ENCODE measurements at places on chromosomes 4 and X. TPM values are rescaled to one million over a fixed set of nuclear protein-coding genes. Genes with fewer than 3 reads are reported as not detected.

The YIPF7 gene
- not detected for total RNA-seq

The HMGN5 gene
- total RNA-seq = 0.84 TPM

The POU3F4 gene
- total RNA-seq = not detected

DNA sequence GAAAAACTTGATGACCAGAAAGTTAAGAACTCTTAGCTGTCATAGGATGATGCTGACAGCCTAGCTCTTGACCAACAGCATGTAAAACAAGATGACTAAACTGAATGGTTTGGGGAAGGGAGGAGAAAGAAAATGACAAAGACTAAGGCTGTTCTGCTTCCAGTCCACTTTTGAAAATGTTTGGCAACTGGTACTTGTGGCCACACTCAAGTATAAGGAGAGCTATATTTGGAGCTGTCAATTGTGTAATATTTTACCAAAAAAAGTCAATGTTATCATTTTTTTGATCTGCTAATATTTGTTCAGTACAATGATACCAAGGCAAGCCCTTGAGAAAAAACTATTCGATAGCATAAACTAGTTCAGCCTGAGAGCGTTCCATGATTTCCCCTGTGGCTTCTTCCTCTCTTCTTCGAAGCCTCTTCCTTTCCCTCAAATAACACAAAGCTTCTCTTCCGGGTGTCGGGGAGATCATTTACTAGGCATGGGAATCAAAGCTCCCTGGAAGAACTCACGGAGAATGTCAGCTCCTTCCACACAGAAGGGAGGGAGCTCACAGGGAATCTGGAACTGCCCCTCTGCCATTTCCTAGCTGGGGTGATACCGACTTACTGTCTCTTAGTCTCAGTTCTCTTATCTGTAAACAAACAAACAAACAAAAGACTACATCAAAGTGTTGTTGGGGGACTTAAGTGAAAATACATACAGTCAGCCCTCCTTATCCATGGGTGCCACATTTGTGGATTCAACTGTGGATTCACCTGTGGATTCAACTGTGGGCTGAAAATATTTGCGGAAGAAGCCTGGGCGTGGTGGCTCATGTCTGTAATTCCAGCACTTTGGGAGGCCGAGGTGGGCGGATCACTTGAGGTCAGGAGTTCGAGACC lies 82.6 kb downstream of the SCD5 start:
- H3K27ac ChIP-seq = no peak overlapping the region
- no peaks in the 10 kb centered on the region for H3K36me3 ChIP-seq
- DNase-seq = no peak
- no peaks in the 10 kb centered on the region for H3K4me1 ChIP-seq
- no peaks in the 10 kb centered on the region for H3K27me3 ChIP-seq
- no peak overlapping the region for H3K4me3 ChIP-seq

GRCh38 chrX:107861056-107861455 lies 35.4 kb downstream of the MID2 start:
- H3K27me3 ChIP-seq = no peaks in the 10 kb centered on the region
- DNase-seq = no peak
- H3K4me3 ChIP-seq = no peak overlapping the region
- no peaks in the 10 kb centered on the region for H3K36me3 ChIP-seq
- no peaks in the 10 kb centered on the region for H3K4me1 ChIP-seq

DNA sequence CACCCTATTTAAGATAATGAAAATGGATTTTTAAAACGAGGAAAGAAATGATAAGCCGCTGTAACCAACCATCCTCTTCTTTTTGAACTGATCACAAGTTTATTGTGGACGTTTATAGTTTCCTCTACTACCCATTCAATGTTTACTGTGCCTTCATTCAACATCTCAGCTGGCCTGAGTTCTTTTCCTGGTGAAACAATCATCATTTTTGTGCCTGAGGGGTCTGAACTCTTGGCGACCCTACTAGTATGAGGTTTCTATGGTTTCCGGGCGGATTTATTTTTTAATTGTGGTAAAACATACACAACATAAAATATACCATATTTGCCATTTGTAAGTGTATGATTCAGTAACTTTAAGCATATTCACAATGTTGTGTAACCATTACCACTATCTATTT lies 100.7 kb downstream of the SPRY1 start:
- no peak for DNase-seq
- no peaks in the 10 kb centered on the region for H3K36me3 ChIP-seq
- no peaks in the 10 kb centered on the region for H3K27me3 ChIP-seq
- no peaks in the 10 kb centered on the region for H3K4me1 ChIP-seq

- H3K27ac ChIP-seq = no peak overlapping the region
- DNase-seq = no peak
- no peaks in the 10 kb centered on the region for H3K36me3 ChIP-seq
- no peaks in the 10 kb centered on the region for H3K27me3 ChIP-seq
- no peak overlapping the region for H3K4me3 ChIP-seq
Observed at GRCh38 chrX:68935362-68935761, 106.5 kb downstream of the EFNB1 start.

- H3K27ac ChIP-seq = no peak overlapping the region
- H3K27me3 ChIP-seq = no peaks in the 10 kb centered on the region
- no peak overlapping the region for H3K4me3 ChIP-seq
- no peak for DNase-seq
- H3K4me1 ChIP-seq = no peaks in the 10 kb centered on the region
Observed at GRCh38 chr4:55385201-55385649, 10.5 kb upstream of the TMEM165 start.

- no peaks in the 10 kb centered on the region for H3K36me3 ChIP-seq
- H3K27ac ChIP-seq = no peak overlapping the region
- DNase-seq = no peak
- H3K4me3 ChIP-seq = no peak overlapping the region
- no peaks in the 10 kb centered on the region for H3K4me1 ChIP-seq
Observed at GRCh38 chr4:89957046-89957926, 62.6 kb downstream of the MMRN1 start.

DNA sequence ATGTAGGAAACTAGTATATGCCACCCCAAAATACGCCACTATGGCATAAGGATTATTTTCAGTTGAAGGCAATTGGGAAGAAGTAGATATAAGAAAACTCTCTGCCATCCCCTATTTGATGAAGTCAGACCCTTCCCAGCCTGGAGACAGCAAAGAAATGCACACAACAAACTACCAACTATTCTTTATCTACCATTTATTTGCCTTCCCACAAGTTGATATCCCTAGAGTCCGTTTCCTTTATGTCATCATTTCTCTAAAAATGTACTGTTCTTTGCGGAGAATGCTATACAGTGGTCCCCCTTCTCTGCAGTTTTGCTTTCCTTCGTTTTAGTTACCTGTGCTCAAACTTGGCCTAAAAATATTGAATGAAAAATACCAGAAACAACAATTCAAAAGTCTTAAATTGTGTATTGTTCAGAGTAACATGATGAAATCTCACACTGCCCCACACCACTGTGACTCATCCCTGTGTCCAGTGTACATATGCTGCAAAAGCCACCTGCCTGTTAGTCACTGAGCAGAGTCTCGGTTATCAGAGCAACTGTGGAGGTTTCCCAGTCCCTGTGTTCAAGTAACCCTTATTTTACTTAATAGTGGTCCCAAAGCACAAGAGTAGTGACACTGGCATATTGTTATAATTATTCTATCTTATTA lies 152.3 kb downstream of the WDFY3 start:
- no peaks in the 10 kb centered on the region for H3K27me3 ChIP-seq
- no peaks in the 10 kb centered on the region for H3K36me3 ChIP-seq
- no peak overlapping the region for H3K27ac ChIP-seq
- no peak for DNase-seq
- H3K4me3 ChIP-seq = no peak overlapping the region

DNA sequence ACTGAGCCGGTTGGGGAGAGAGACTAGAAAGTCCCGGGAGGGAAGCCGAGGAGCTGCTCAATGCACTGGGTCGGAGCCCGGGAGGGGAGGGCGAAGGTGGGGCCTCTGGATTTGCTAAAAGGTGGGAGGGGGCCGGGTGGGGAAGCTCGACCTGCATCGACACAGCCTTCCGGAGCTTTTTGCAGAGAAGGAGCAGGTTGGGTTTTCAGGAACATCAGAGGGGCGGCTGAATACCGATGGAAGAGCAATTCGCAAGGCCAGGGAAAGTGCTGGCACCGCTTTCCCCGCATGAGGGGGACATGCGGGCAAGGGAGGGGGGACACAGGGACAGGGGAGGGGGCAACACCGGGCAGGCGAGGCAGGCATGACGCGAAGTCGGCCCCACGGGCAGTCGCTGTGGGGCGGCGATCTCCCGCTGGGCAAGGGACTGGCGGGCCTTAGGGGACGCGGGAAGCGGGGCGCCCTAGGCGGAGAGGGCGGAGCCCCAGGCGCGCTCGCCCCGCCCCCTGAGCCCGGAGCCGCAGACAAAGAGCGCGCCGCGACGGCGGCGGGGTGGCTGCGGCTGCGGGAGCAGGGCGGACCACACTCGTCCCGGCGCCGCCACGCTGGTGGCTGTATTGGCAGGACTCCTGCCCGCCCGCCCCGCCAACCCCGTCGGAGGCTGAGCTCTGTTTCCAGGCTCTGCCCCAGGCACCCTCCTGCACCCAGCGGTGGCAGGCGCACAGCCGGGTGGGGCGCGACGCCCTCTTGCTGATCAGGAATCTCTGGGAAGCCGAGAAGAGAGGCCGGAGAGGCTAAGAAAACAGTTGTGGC lies 11.6 kb downstream of the PDZD4 start:
- H3K27me3 ChIP-seq = peaks cover 3% of the 10 kb centered on the region
- H3K4me1 ChIP-seq = peaks cover 19% of the 10 kb centered on the region
- no peak overlapping the region for H3K27ac ChIP-seq

DNA sequence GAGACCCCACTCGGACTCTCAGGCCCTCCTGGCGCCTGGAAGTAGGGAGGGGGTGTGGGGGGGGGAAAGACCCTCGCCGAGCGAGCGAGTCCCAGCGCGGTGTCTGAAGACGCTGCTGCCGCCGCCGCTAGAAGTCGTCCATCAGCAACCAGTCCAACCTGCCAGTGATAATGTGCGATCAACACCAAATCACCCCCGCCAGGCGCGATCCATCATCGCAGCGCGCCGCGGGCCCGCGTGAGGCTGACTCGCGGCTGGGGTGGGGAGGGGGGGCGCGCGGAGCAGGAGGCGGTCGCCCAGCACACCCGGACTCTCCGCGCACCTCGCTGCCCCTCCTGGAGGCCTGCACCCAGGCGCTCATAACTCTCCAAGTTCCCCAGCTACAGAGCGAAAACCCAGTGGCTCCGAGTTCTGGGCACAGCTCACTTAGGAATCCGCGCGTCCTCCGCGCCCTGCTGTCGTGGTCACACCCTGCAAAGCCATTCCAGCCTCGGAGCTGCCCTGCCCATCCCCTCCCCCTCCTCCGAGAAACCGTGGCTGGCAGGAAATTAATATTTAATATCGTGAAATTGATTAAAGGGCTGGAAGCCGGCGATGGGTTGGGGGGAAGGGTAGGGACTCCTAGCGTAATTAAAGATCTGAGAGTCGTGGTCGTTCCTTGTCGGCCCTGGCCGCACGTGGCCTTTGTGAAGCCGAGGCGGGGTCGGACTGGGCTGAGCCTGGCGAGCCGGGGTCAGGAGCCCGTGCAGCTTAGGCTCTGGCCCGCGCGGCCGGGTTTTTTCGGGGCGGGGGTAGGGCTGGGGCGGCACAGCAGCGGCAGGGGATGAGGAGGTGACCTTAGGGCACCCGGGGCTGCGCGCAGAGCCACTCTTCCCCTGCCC lies 58.1 kb upstream of the BCOR start:
- H3K4me3 ChIP-seq = no peak overlapping the region
- H3K36me3 ChIP-seq = no peaks in the 10 kb centered on the region
- H3K4me1 ChIP-seq = peaks cover 27% of the 10 kb centered on the region
- no peak for DNase-seq
- no peaks in the 10 kb centered on the region for H3K27me3 ChIP-seq

Measured in CD4-positive, CD25-positive, alpha-beta regulatory T cell (primary cell).